SK-N-MC (cell line): ENCODE measurements at places on chromosomes 5 and 9.

- no peak for DNase-seq
These were observed 53.1 kb downstream of the TSPAN17 start for GRCh38 chr5:176700239-176700847.

GRCh38 chr5:127505905-127506304, 11.5 kb upstream of the PRRC1 start:
- no peak for DNase-seq

- DNase-seq = no peak
These were observed 92.0 kb downstream of the OTULIN start for GRCh38 chr5:14756478-14756877.

DNA sequence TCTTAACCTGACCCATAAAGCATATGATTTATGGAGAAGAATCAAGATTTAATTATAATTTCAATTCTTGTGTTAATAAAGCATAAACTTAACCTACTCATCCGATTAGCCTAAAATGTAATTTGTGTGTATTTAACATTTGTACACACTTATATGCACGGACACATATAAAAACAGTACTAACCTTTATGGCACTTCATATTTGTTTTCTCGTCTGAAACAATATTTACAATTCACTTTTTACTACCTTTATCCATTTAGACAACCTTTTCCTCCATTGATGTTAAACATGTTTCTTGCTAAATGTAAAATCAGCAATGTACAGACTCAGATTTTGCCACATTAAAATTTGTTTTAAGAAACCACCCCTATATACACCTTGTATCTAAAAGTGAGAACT, 22.8 kb downstream of the MEGF10 start:
- no peak for DNase-seq

DNA sequence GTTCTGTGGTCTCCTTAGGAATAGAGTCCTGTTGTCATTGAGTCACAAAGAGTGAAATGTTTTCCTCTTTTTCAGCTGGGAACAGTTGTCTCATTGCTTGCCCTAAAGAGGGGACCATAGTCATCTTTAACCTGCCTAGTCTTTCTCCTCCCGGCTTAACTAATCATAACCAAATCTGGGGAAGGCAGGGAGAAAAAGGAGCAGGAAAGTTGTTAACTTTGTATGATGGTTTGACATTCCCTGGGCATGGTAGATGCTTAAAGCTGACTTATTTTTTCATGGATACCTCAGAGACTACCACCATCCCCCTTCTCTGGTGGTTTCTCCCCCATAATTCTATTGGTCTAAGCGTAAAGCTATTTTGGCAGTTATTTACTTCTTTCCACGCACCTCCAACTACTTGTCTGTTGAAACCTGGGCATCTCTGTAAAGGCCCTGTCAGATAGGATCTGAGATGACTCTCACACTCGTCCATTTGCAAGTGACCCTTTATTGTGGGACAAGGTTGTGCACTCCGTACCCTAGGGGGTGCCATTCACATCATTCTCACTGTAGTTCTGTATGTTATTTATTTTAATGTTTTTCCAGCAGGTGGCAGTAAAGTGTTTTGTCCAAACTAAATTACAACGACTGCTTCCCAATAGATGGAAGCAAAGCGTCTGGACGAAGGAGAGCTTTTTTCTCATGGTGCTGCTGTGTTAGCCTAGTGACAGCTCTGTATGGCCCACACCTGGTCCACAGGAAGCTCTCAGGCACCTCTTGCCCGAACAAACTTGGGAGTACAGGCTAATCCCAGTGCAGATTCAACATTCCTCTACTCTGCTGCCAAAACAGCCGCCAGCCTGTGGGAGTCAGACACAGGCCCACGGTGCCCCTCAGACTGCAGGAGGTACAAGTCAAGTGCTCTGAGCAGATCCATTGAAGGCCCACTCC, 3.0 kb upstream of the FAM13B start:
- DNase-seq = peak; percentile 70

- DNase-seq = no peak
These were observed 29.9 kb upstream of the MED10 start for GRCh38 chr5:6408260-6408596.

DNA sequence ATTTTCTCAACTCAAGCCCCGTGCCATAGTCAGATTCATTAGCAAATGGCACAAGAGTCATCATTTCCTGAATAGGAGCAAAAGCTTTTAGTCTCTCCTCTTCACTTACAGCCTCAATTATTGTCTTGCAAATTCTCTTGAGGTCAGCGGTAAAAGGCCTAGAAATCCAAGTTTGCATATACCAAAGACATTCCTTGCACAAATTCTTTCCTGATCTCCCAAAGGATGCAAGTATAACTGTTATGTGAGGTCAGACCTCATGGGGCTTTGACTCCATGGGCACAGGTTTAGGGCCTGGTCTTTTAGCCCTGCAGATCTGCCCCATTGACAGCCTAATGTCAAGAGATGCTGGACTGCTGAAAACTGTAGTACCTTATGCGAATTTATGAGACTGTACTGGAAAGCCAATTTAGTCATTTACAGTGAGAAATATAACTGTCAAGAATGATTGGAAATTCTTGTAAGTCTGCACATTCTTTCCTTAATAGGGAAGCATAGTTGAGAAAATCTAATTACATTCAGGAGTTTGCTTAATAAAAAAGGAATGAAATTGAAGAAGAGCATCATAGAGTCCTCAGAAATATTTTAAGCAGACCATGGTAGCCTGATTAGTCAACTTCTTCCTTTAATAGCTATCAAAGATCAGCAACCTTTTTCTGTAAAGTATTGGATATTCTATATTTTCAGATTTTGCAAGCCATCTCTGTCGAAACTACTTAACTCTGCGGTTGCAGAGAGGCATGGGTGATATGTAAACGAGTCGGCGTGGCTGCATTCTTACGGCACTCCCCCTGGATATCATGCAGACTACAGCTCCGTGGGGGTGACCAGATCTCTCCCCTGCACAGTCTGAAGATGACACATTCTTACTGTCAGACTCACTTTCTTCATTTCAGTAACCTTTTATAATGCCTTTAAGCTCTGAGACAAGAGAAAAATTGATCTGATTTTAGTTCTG, 45.2 kb downstream of the GCNT4 start:
- DNase-seq = no peak

- DNase-seq = no peak
These were observed 365.6 kb downstream of the MAN2A1 start for GRCh38 chr5:110055302-110055701.

DNA sequence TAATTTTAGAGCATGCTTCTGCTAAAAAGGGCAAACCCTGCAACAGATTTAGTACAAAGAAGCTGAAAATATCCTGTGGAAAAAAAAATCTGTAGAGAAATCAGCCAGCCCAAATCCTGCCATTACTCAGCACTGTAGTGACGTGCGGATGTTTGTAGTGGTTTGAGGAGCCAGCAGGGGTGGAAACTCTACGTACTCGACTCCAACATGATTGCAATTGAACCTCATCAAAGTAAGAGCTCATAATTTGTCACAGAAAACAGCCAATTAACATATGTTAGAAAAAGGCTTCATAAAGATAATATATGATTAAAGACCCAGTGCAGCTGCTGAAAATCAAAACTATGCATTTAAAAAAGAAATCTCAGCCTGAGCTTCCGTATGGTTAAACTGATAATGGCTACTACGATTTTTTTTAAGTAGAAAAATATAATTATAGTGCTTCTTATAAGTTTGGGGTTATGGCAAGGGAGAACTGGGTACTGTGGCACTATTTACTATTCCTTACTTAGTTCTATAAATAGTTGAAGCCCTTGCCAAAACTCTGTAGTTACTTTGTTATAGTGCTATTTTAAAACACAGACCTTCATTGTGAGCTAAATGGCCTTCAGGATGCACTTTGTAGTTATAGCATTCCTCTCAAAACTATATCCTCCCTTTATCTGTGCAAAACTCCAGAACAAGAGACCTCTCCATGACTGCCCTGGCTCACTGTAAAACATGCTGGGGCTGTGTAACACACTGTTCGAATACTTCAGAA, 49.4 kb downstream of the MEF2C start:
- no peak for DNase-seq

DNA sequence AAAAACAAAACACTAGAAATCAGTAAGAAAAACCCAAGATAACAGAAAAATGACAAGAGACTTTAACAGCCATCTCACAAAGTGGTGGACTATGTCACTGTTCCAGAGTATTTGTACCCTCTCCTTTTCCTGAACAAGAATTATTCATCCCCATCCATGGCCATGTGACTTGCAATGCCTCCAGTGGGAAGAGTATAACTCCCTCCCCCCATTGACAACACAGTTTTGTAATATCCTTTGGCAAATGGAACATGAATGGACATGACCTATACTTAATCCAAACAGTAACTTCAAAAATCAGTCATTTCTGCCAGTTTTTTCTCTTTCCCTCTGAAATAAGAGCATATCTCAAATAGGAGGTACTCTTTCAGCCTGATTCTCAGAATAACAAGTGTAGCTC, 33.9 kb downstream of the PTBP3 start:
- no peak for DNase-seq

GRCh38 chr5:90612919-90613318, 54.3 kb downstream of the ADGRV1 start:
- no peak for DNase-seq

DNA sequence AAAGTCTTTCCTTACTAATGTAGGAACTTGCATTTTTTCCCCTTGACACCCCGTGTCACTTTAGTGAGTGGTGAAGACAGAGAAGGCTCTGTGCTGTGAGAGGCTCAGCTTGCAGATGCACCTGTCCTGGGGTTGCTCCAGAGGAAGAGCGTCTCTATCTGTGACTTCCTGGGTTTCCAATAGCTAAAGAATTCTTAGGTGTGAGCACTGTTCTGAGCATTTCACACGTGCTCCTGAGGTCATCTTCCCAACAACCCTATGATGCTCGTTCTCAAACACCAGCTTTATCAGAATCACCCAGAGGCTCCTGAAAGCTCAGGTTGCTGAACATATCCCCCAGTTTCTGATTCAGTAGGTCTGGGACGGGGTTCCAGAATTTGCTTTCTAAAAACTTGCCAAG, 6.4 kb upstream of the CTSV start:
- no peak for DNase-seq

DNA sequence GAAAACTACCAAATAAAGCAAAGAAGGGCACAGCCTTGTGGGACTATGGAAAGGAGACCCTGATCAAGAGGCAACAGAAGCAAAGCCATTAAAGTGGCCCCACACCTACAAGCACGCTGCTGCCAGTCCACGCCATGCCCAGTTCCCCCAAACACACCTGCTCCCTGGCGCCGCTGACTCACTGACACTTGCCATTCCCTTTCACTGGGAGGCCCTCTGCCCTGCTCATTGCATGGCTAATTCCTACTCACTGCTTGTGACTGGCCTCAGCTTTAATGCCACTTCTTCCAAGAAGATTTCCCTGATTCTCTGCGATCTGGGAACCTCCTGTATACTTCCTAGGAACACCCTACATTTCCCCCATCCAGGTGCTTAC, 71.2 kb upstream of the TAF1L start:
- no peak for DNase-seq

DNA sequence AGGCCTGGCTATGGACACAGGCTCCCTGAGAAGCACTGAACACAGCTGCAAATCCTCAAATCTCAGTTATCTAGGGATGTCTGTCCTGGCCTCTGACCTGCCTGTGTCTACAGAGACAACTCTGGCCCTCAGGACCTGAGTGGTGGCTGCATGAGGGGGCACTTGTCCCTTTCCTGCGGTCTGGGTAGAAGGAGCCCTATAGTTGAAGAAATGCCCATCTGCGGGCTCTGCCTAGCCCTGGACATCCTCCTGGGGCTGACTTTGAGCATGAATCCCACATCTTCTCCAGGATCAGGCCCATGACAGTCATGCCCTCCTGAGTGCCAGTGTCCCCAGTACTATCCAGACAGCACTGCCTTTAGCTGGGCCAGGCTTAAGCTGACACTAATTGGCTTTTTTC, 10.0 kb downstream of the DNAJB5 start:
- no peak for DNase-seq

GRCh38 chr9:114300846-114301797, 21.8 kb upstream of the ORM1 start:
- DNase-seq = no peak

DNA sequence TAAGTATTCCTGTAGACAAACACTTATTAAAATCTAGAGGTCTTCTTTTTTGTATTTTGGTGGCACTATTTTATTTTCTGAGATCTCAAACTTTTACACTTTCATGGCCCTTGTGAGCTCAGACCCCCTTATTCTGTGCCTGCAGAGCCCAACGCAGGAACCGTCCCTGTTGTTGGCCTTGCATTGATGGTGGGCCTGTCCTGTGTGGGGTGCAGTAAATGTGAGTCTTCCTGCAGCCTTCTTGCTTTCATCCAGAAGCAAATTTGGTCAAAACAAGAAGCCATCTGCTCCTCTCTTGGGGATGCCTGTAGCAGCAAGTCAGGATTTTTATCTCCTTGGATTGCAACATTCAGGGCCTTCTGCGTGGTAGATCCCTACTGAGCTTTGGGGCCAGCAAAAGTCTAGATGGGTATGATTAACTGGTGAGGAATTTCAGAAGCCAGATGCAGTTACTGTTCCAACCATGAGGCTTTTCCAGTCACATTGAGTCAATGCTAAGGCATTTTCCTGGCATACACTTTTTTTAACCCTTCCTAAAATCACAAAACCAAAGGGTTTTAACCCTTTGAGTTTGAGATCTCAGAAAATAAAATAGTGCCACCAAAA, 31.7 kb downstream of the BASP1 start:
- DNase-seq = peak; percentile 89

GRCh38 chr9:20599195-20599594, 23.1 kb downstream of the MLLT3 start:
- DNase-seq = no peak

DNA sequence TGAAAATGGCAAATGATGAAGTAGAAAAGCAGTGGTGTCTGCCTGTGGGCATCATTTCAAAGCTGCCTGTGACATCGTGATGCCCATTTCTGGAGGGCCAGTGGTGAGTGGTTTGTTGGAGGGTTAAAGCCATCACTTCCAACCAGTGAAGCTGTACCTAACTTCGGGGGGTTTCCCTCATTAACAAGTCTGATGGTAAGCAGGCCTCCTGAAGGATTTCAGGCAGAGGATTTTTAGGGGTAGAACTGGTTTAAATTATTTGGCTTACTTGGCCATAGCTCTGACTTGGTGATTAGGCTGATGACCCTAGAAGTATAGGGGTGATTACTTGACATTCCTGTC, 10.7 kb downstream of the TNFAIP8 start:
- no peak for DNase-seq

- no peak for DNase-seq
These were observed 972 bp downstream of the PDGFRB start for GRCh38 chr5:150154618-150155128.

GRCh38 chr9:13690595-13690994, 411.1 kb upstream of the MPDZ start:
- no peak for DNase-seq

DNA sequence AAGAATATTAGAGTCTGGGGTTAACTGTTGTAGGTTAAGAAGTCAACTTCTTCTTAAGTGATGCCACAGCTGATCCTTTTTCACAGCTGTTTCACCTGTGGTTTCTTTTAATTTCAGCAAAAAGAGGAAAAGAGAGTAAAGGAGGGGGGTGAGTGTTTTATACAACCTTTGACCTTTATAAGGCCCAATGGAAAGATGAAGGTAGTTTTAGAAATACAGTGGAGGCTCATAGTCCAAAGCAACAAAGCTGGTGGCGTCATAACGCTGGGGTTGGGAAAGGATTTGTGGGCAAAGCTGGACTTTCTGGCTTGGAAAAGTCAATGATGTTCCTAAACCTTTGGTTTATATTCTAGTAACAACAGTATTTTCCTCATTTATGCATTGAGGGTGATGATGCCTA, 49.5 kb downstream of the RCL1 start:
- no peak for DNase-seq

- DNase-seq = no peak
These were observed 9.8 kb upstream of the OLFM1 start for GRCh38 chr9:135077497-135078200.

GRCh38 chr9:121865060-121865459, 213.6 kb downstream of the DAB2IP start:
- no peak for DNase-seq

GRCh38 chr9:84278130-84278529, 62.4 kb downstream of the SLC28A3 start:
- DNase-seq = no peak
